ENCODE measurements at places on chromosomes 2 and 18. TPM values are rescaled to one million over a fixed set of nuclear protein-coding genes. Genes with fewer than 3 reads are reported as not detected.

DNA sequence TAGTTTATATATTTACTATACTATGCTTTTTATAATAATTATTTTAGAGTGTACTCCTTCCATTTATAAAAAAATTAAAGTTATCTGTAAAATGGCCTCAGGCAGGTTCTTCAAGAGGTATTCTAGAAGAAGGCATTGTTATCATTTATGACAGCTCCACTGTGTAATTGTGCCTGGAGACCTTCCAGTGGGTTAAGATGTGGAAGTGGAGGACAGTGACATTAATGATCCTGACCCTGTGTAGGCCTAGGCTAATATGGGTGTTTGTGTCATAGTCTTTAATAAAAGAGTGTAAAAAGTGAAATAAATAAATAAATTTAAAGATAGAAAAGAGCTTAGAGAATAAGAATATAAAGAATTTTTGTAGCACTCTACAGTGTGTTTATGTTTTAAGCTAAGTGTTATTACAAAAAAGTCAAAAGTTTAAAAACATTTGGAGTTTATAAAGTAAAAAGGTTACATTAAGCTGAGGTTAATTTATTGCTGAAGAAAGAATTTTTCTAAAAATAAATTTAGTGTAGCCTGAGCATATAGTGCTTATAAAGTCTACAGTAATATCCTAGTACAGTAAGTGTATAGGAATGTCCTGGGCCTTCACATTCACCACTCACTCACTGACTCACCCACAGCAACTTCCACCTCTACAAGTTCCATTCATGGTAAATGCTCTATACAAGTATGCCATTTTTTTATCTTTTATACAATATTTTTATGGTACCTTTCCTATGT, 190.0 kb upstream of the SESTD1 start:
- no peaks in the 10 kb centered on the region for H3K4me1 ChIP-seq
- no peak overlapping the region for H3K27ac ChIP-seq
- no peaks in the 10 kb centered on the region for H3K36me3 ChIP-seq
- H3K27me3 ChIP-seq = no peaks in the 10 kb centered on the region

DNA sequence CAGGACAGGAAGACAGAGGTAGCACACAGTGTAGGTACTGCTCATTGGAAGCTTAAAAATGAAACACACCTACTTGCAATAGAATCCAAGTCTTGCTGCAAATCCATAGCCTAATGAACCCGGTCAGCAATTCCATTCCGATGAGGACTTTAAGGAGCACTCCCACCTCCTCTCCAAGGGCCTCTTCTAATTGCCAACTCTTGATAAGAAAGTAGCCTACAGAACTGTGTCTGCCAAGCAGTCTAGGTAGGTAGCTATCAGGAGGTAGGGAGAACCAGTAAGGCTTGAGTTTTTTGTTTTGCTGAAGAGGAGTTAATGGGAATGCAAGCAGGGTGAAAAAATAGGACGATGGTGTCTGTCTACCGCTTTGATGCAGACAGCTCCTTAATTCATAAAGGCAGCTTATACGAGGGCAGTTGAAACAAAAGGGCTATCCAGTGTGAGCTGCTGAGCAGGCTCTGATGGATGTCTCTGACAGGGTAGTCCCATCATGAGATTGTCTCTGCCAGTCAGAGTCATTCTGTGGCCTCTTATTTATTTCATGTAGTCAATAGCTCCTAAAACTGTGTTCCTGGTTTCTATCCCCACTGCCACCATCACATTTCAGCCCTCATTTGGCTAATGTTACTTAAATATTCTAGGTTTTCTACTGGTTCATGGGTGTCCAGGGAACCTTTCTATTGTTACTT, 155.6 kb upstream of the DNMT3A start:
- H3K27ac ChIP-seq = no peak overlapping the region
- H3K4me3 ChIP-seq = no peak overlapping the region
- H3K36me3 ChIP-seq = no peaks in the 10 kb centered on the region

DNA sequence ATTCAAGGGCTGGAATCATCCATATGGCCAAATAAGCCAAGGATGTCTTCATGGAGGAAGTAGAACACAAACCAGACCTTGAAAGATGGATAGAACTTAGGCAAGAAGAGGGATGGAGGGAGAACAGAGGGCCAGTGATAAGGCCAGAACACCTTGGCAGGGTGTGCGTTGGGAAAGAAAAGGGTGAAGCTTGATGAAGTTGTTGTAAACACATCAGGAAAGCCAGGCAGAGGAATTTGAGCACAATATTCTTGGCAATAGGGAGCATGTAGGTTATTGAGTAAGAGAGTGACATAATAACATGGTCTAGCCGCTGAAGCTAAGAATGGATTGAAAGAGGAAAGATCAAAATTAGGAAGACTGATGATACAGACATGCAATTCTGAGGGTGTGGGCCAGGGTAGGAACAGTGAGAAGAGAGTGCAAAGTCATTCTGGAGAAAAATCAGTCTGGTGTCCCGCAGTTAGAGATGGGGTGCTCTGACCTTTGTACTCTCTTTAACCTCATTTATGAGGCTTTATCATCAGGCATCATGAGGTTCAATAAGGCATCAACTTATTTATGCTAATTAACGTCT, 41.0 kb downstream of the SLC14A2 start:
- DNase-seq = no peak
- no peaks in the 10 kb centered on the region for H3K36me3 ChIP-seq
- no peak overlapping the region for H3K27ac ChIP-seq
- no peak overlapping the region for H3K4me3 ChIP-seq

GRCh38 chr2:142668420-142668819, 209.0 kb upstream of the KYNU start:
- no peaks in the 10 kb centered on the region for H3K36me3 ChIP-seq
- H3K4me3 ChIP-seq = no peak overlapping the region
- H3K27ac ChIP-seq = no peak overlapping the region
- H3K4me1 ChIP-seq = no peaks in the 10 kb centered on the region
- H3K27me3 ChIP-seq = no peaks in the 10 kb centered on the region
- no peak for DNase-seq

DNA sequence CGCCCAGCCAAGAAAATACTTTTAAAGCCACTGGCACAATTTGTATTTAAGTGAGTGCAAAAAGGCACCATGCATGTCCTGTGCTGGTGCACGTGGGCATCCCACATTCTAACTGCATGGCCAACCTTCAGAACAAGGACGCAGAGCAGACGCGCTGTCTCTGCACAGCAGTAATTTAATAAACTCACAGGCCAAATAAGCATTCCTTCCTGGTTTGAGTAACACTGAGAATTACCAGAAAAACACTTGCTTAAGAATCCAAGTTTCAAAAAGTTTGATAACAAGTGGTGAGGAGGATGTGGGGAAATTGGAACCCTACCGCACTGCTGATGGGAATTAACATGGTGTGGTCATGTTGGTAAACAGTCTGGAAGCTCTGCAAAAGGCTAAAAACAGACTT, 38.7 kb downstream of the RPL31 start:
- peaks cover 47% of the 10 kb centered on the region for H3K36me3 ChIP-seq
- DNase-seq = no peak
- H3K4me3 ChIP-seq = no peak overlapping the region

DNA sequence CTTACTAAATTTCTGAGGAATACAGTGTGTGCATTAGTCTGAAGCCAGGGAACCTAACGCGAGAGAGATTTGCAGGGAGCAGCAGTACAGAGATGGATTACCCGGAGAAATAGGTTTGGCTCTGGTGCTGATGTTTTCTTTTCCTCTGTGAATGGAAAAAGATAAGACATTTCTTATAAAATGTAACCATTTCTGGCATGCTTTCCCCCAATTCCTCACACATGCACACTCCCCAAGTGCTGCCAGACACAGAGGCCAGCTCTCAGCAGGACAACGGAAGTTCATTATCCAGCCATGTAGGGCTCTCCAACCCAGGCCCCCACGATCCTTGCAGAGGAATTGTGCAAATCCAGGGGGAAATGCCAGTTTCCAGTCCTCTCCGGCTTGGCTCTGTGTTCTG, 224.5 kb upstream of the MGAT5 start:
- no peak overlapping the region for H3K27ac ChIP-seq
- H3K4me1 ChIP-seq = no peaks in the 10 kb centered on the region
- no peak for DNase-seq
- no peak overlapping the region for H3K4me3 ChIP-seq
- no peaks in the 10 kb centered on the region for H3K36me3 ChIP-seq

GRCh38 chr2:38740851-38741731, 10.1 kb downstream of the SRSF7 start:
- peaks cover 60% of the 10 kb centered on the region for H3K4me1 ChIP-seq
- peaks cover 42% of the 10 kb centered on the region for H3K36me3 ChIP-seq
- H3K27ac ChIP-seq = no peak overlapping the region
- DNase-seq = no peak

GRCh38 chr2:1995584-1995983, 251.3 kb upstream of the PXDN start:
- H3K4me1 ChIP-seq = no peaks in the 10 kb centered on the region
- H3K36me3 ChIP-seq = no peaks in the 10 kb centered on the region
- no peak for DNase-seq

The RIF1 gene
- total RNA-seq = 43.3 TPM

Data from left lung (tissue), 14 donors.